Stimulated activated CD4-positive, alpha-beta T cell treated with anti-CD3 and anti-CD28 coated beads, Interleukin-1b, Interleukin-23, amount 100 ng/mL, for 1 hour (primary cell): ENCODE measurements at places on chromosomes 16 and 17.

DNA sequence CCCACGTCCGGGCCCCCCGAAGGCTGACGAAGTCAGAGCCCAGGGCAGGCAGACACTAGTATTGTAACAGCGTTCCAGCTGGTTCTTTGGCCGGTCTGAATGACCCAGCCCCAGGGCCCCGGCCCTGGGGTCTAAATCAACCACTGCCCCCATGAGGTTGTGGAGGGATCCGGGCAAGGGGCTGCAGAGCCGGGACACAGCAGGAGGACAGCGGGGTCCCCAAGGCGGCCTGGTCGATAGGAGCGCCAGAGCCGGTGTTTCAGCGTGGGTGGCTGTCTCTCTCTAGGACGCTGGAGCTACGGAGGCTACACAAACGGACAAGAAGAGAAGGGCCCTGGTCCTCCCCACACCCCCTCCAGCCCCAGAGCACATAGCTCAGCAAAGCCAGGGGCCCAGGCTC is 101.8 kb downstream of the RBFOX3 start:
- no peak for DNase-seq

DNA sequence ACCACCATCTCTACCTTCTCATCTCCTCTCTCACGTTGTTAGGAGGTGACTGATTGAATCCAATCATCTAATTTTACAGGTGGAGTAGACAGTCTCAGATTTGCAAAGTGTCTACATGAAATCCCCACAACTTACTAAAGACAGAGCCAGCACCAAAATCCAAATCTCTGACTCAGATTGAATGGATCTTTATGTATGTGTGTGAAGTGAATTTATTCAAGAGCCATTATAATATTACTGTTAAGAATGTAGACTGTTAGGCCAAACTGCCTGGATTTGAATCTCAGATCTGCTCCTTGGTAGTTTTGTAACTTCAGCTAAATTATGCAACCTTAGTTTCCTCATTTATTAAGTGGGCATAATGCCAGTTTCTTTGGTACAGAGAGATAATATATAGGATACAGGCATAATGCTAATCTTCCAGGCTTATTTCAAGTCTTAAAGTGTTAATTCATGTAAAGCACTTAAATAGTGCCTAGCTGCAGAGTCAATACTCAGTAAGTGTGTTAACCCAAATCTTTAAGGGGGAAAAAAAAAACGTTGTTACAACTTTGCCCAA is 12.7 kb downstream of the CNEP1R1 start:
- DNase-seq = no peak

- DNase-seq = no peak
Observed at GRCh38 chr17:64378890-64379354, 11.7 kb downstream of the PECAM1 start.

GRCh38 chr16:3096362-3096761 is 2.7 kb downstream of the ZSCAN10 start:
- DNase-seq = no peak

GRCh38 chr17:44829523-44830358 is at the start of gene GJC1:
GJC1 (minus strand) TSS chr17:44830287; CDS start chr17:44805817, 24,470 bp downstream.
- no peak for DNase-seq

DNA sequence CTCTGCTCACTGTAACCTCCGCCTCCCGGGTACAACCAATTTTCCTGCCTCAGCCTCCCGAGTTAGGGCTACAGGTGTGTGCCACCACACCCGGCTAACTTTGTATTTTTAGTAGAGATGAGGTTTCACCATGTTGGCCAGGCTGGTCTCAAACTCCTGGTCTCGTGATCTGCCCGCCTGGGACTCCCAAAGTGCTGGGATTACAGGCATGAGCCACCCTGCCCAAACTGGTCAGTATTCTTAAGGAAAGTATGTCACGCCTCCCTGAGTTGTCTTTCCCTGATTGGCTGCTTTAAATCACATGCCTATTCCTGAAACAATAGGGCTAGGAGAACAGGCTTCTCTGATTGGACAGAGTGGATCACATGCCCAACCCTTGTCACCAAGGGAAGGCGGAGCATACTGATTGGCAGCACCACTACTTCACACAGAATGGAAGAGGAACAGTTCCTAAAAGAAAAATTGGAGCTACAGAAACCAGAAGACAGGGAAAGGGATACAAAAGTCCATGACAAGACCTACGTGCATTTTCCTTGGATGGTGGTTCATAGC is 17.6 kb upstream of the CYB5B start:
- no peak for DNase-seq

- DNase-seq = no peak
Observed at GRCh38 chr17:14452856-14453255, 152.0 kb downstream of the HS3ST3B1 start.

- DNase-seq = no peak
Observed at GRCh38 chr17:10631048-10631700, 25.9 kb downstream of the MYH3 start.

DNA sequence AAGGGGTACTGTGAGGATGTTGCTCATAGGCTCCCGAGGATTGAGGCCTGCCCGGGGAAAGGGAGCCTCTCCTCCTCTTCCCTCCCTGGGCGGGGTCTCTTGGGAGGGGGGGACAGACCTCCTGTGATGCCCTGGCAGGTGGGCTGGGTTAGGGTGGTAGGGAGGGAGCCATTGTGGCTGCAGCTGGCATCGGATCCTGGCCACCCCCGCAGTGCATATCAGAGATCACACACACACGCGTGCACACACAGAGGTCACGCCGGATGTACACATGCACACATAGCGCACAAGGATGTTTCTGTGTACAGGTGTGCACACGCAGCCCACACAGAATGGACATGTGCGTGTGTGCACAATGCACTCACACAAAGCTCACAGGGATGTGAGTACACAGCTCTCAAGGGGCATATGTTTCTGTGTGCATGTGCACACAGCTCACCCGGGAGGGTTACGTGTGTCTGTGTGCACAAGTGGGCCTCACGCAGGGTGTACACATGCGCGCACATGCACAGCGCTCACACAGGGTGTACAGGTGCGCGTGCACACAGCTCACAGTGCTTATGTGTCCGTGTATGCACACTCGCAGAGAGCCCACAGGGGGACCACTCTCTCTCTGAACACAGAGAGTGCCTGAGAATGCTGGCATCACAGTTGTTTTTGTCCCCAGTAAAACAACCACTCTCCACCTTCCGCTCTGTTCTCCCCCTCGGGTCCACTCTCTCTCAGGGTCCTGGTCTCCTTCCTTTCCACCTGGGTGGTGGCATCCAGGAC is 2.4 kb downstream of the GJD3 start:
- no peak for DNase-seq

- no peak for DNase-seq
Observed at GRCh38 chr17:39653316-39653661, 11.9 kb upstream of the TCAP start.
